ENCODE measurements at places on chromosomes 3 and 15.

DNA sequence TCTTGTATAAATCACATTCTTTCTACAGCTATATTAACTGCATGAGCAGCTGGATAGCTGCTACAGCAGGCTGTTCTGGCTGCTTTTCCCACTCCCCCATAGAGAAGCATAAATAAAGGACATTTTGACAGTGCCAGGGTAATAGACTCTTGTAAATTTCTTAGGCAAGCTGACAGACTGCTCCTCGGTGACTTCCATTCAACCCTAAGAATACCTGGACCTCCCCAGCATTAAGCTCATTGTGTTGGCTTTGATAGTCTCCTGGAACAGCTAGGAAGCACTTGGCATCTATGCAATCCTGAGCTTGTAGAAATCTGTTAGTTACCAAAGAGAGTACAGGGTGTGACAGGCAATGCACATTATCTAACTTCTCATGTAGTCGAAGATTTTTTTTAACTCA is 475.4 kb downstream of the AGBL1 start:
- no peak for DNase-seq

DNA sequence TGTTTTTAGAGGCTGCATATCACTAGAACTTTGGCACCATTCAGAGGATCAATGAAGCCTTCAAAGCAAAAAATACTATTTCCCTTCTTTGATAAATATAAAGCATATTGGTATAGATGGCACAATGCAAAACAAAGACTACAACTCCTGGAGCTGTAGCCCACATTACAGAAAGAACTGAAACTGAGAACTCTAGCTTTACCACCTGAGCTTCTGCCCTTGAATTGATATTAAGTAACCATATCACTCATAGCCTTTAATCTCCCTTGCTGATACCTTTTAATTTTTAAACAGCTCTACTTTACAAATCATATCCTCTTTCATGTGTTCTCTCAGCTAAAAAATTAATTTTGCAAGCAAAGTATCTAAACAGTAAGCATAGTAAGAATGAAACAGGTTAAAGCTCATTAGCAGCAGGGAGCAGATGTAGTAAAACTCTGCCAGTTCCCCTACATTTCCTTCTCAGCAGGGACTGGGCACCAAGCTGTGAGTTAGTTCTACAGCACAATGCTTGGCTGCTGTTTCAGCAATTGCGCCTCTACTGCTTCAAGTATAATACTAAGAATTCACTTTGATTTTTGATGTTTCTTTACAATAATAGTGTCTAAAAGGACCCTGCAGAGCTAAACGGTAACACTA is 97.9 kb upstream of the NANOGP8 start:
- no peak for DNase-seq

DNA sequence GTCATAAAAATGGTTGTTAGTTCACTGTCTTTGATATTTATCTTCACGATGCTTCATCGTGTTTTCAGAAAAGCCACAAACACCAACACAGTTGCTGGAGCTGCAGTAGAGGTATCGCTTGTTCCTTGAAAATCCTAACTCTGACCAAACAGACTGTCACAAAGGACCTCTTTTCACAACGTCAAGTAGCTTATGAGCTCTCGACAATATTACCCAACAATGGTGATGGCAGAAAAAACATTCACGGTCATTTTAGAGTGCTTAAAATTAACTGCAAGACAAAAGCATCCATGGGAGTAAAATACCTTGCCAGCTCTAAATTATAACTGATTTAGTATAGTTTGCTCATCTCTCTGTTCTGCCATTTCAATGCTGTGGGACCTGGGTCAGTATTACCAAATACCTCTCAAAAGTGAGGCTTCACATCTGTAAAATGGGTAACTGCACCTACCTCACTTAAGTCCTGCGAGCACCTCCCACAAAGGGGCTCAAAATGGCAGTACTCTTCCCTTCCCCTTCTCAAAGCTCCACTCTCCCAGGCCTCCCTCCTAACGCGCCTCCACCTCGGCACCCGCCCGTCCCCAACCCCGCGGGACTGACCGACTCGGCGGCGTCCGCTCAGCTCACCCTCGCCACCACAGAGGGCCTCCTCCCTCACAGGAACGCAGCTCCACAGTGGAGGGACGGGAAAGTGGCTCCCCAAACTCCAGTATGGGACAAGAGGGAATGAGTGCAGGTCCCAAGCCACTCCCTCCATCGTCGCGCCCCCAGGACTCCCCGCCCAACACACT is 546 bp downstream of the TRIM59 start:
- no peak for DNase-seq

DNA sequence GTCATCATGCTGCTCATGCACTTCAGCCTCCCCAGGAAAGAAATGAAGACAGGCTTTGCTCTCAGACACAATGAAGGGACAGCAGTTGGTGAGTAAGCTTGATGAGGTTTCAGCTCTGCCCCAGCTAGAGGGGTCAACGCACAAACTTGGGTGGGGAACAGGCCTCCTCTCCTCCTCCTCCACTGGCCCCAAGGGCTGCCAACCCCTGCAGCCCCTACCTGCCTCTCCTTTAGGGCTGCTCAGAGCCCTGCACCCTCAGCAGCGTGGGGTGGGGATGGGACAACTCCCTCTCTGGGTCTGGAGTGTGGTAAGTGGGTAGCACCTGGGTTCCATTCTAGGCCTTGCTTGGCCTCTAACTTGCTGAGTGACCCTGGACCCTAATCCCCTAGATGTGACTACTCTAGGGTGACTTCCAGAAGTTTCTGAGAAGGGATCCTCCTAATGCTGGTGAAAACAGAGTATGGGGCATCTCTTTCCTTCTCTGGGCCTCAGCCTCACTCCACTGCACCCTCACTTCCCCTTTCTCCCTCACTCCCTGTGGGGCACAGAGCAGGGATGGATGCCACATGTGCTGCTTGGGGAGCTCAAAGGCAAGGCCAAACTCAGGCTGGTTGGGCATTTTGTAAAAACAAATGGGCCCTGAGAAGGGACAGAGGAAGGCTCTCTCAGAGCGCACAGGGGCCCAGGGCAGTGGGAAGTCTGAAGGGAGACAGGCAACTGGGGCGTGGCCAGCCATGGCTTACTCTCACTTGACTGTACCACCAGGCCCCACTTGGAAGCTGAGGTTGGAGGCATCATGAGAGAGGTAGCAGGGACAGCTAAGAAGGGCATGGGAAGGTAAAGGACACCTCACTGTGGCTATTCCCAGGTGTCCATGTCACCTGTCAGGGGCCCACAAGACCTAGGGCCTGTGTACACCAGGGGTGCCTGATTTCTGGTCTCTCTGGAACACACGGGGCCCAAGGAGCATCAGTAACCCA is 64.0 kb downstream of the SYNM start:
- no peak for DNase-seq

DNA sequence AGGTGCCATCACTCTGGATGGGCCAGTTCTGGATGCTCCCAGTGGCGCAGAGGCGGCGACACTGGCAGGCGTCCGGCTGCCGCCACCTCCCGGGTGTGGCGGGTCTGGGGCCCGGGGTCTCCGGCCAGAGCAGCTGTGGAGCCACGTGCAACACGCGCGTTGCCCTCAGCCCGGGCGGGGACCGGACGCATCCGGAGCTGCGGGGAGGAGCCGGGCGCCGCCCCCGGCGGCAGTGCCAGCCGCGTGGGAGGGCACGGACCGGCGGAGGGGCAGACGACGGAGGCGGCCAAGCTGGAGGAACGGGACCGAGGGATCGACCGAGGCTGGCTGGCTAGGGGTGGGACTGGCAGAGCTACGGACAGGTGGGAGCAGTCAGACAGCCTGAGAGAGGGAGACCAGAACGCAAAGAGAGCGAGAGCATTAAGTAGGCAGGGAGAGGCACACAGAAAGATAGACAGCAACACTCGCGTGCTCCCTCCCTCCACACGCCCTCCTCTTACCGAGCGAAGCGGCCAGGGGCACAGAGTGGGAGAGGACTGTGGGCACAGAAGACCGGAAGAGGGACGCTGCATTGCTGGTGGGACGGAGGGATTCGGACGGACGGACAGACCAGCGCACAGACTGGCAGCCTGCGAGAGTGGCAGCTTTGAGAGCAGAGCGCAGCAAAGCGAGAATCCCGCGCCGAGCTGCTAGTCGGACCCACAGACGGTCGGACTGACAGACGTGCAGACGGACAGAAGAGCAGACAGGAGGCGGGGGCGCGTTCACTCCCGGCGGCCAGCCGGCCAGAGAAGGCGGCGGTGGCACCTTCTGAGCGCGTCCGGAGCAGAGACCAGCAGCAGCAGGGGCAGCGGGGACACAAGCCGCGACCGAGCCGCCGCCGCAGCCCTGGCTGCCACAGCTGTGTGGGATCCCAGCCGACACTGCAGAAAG is at the start of gene ARPP21:
Gene ARPP21 (plus strand): TSS at position 272 of the 933 bp plus-strand sequence. CDS start 42,227 bp downstream, outside the sequence.
- DNase-seq: no peak

GRCh38 chr3:12187448-12188327 is 29.0 kb upstream of the TIMP4 start:
- no peak for DNase-seq

DNA sequence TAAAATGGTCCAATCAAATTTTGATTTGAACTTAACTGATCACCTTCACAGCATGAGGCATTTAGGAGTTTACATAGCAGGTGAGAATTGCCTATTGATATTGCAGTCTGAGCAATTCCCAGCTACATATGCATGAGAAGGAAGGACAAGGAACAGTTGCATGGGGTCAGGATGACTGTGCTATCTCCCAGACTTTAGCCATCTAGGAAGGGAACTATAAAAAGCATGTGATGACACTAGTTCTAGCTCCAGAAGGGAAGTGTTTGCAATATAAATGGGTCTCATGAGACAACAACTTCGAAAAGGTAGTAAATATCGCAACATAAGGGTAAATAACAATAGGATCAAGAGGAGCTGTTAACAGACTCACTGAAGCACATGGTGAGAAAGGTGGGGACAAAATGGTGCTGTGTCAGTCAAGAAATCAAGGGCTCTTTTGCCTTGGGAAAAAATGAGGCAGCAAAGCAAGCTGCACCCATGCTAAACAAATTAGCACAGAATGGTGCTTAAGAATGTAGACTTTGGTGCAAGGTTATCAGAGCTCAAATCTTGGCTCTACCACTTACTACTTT is 90.4 kb upstream of the SLC2A2 start:
- no peak for DNase-seq

GRCh38 chr3:8713901-8714759 is 19.5 kb upstream of the CAV3 start:
- no peak for DNase-seq

DNA sequence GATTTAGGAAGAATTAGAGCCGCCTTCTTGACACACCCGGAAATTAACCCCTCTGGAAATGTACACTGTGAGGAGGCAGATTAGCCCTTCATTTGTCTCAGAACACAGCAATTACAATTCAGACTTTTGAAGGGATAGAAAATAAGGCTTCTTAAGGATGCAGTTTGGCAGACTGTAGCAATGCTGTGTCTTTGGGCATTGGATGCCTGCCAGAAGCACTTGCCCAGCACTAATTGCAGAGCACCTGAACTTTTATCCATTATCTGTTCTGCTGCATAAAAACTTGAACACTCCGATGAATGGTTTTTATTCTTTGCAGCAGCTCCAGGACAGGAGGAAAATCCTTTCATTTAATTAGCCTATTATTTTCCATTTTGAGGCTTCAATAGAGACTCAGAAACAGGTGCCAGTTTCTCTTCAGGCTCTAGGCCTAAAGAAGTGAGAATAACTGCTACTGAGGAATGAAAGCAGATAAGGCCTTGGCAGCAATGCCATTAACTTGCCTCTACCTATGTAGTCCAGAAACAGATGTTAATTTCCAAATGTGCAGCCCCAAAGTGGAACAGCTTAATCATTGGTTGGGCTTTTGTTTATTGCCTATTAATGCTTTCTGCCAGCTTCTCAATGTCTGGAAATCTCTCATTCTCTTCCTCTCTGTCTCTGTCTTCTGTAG is 418.5 kb downstream of the NSUN3 start:
- no peak for DNase-seq

DNA sequence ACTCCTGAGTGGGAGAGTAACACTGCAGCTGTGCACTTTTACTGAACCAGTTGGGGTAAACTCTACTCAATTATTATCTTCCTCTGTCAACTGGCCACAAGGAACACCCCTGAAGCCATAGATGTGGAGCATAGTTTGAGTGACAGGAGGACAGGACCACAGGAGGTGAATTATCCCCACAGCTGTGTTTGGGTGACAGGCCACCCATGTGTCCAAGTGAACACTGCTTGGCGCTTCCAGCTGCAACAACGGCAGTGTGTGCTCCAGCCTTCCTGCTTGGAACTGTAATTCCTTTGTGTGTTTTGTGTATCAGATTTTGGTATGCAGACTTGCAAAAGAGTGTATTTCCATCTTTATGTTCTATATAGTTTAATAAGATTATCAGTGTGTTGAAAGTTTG is 20.2 kb upstream of the TSPAN3 start:
- no peak for DNase-seq

DNA sequence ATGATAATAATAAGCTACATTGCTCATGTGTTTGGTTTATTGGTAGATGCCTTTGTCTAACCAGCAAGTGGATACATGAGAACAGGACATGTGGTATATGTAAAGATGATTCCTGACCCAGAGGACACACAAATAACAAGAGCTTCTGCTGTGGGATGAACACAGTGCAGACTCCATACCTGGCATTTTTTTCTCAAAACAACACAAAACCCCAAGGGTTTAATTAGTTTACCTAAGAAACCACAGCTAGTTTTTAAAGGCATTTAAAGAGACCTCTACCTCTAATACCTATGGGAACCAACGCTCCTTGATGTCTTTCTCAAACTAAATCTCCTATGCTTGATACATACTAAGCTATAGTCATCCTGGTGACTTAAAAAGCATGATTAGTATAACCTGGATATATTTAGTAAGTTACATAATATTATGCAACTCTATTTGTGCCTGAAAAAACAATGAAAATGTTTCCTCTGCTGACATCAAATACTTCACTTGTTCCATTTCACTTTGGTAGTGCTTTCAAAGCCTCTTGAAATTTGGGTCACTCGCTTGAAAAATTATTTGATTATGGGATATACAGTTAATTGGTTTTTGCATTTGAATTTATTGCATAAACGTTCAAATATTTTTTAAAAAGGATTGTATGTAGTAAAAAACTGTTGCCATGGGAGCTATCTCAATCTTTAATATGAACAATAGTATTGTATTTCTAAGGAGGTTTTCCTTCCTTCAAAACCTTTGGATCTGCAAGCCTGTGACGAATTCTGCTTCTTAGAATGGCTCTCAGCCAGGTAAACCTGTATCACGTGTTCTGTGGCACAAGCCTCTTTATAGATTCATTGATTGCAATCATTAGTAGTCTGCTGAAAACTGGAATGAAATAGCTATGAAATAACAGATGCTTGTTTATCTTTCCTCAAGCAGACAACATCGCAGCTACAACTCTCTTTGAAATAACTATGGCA is 233.0 kb upstream of the KCNMB2 start:
- DNase-seq: no peak

GRCh38 chr3:163879172-163879571 is 1199.1 kb downstream of the SI start:
- DNase-seq: no peak

DNA sequence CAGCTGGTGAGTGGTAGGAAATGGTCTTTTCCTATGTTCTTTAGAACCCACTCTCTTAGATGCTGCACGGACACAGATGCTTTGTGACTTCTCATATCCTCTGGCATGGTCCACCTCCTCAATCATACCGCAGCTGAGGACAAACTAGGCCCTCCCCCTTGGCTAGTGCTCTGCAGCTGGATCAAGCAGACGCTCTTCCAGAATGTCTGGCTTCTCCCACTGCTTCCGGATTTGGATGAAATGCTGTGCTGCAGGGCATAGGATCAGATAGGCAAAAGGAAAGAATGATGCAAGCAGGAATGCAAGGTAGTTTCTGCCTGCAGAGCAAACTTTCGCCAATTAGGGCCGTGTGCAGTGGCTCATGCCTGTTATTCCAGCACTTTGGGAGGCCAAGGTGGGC is 75.7 kb upstream of the SLC4A7 start:
- no peak for DNase-seq
